IMR-90 (cell line): ENCODE measurements at places on chromosomes 2 and 18. TPM values are rescaled to one million over a fixed set of nuclear protein-coding genes. Genes with fewer than 3 reads are reported as not detected.

GRCh38 chr2:168184681-168185513 lies 62.5 kb downstream of the STK39 start:
- peak overlapping the region; percentile 3; the same call in 1 of the 2 replicates for H3K27ac ChIP-seq
- DNase-seq = no peak
- no peaks in the 10 kb centered on the region for H3K27me3 ChIP-seq
- peaks cover 9% of the 10 kb centered on the region for H3K4me1 ChIP-seq
- H3K4me3 ChIP-seq = no peak overlapping the region

The IFT172 gene
- total RNA-seq = 23.1 and 25.5 TPM in 2 replicates

DNA sequence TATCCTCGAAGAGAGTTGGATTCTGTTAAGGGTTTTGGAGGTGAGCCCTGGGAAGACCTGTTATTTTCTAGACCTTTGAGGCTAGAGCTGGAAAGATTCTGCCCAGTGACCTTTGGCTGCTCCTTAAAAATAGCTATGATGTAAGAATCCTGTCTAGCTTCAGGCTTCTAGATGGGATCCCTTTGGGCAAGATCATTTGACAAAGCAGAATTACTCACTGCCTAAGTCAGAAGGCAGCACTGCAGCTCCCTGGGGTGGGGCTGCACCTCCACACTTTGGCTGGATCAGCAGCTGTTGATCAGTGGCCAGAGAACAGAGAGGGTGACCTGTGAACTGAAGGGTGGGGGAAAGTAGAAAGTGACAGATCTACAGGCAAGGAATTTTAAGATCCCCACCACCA lies 103.8 kb downstream of the ASAP2 start:
- H3K27me3 ChIP-seq = no peaks in the 10 kb centered on the region
- peaks cover 20% of the 10 kb centered on the region for H3K4me1 ChIP-seq
- no peak overlapping the region for H3K4me3 ChIP-seq
- peak overlapping the region; percentile 25 for H3K27ac ChIP-seq
- H3K36me3 ChIP-seq = no peaks in the 10 kb centered on the region

The BOLL gene
- not detected in 2 replicates for total RNA-seq

The MAPK4 gene
- not detected in 2 replicates for total RNA-seq

DNA sequence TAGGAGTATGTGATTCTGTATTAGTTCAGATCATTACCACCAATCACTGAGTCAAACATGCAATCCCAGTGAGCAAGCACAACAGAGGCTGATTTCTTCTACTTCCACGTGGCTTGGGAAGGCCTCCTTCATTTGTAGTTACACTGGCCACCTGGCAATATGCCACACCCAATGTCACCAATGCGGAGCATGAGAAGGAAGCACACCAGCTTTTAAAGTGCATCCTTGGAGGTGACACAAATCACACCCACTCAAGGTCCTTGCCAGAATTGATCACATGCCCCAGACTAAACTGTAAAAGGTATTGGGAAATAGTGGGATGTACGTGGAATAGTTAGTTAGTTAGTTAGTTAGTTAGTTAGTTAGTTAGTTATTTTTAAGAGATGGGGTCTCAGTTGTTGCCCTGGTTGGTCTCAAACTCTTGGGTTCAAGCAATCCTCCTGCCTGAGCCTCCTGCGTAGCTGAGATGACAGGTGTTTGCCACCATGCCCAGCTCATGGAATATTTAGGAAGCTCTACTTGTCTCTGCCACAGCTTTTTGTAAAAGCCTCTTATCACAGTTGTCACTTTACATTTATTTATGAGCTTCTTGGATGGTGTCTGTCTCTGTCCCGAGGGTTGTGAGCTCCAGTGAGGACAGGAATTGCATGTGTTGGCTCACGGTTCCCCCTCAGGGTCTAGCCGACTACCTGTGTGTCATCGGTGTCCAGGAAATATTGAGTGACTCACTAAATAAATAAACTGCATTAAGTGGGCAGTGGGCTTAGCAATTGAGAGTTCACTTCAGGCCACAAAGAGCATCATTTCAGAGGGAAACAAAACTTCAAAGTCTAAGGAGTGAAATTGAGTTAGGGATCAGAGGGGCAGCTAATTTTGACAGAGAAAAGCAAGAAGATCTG lies 28.1 kb upstream of the CAB39 start:
- no peak overlapping the region for H3K27ac ChIP-seq
- no peaks in the 10 kb centered on the region for H3K27me3 ChIP-seq
- DNase-seq = peak; percentile 79
- H3K4me3 ChIP-seq = no peak overlapping the region

- no peaks in the 10 kb centered on the region for H3K36me3 ChIP-seq
- no peaks in the 10 kb centered on the region for H3K4me1 ChIP-seq
- DNase-seq = no peak
- H3K27ac ChIP-seq = no peak overlapping the region
These were observed 1546.3 kb downstream of the LRP1B start for GRCh38 chr2:140584471-140584870.

The DOCK10 gene
- 63.6 and 75.3 TPM in 2 replicates for total RNA-seq
